ENCODE measurements at places on chromosomes 13 and 19.

DNA sequence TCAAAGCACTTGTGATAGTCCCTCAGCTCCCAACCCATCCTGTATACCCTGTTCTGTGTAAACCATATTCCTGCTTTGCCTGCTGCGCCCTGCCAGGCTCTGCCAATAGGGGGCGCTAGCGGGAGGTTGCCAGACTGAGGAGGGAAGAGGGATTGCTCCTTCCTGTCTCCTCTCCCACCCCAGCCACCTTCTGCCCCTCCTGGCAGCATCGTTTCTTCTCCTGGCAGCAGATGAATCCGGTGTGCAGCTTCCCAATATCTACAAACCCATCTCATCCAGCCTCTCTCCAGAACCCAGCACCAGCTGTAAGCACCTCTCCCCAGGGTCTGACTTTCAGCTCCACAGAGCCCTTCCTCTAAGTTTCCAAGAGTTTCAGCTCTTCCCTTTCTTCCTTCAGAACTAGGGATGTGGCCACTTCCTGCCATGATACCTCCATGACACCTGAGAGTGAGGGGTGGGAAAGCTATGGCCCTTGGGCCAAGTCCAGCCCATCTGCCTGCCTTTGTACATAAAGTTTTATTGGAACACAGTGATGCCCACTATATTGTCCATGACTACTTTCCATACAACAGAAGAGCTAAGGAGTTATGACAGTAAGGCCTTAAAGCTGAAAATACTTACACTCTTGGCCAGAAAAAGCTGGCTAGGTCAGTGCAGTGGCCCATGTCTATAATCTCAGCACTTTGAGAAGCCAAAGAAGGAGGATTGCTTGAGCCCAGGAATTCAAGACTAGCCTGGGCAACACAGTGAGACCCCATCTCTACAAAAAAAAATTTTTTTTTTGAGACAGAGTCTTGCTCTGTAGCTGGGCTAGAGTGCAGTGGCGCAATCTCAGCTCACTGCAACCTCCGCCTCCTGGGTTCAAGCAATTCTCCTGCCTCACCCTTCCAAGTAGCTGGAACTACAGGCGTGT, 34.5 kb upstream of the ATP1A3 start:
- no peak for DNase-seq

GRCh38 chr13:45464687-45465453, at the start of gene COG3:
COG3 (plus strand) TSS chr13:45464939; CDS start chr13:45465037, 98 bp downstream.
- DNase-seq, result peak; percentile 98

DNA sequence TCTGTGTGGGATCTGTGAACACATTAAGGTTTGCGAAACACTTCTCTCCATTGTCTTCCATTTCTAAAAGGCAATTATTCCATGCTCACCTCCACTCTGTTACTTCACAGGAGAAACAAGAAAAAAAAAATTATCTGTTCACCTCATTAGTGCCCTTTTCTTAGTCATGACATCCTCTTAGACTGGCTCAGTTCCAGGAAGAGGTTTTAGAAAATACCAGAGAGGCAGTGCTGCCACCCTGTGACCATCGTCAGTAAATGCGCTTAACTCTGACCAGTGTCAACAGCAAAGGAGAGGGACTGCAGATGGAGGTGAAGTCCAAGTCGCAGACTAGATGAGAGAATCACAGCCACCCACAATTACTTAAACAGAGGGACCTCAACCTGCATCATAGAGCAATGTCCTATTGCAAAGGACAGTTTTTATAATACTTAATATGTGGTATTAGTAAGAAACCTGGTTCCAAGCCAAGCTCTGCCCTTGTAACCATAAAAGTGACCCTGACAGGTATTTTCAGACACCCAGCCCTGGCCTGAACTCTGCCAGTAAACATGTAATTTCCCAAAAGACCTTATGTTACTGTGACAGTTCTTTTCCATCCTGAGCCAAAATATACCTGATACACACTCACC, 19.4 kb downstream of the CEACAM21 start:
- peak; percentile 49 for DNase-seq

GRCh38 chr13:48222358-48223301, 10.4 kb upstream of the ITM2B start:
- no peak for DNase-seq

- no peak for DNase-seq
Observed at GRCh38 chr13:42420304-42420703, 148.4 kb downstream of the AKAP11 start.

Measured in muscle of back (tissue), 13 donors.